ENCODE measurements at places on chromosomes 7 and 10. TPM values are rescaled to one million over a fixed set of nuclear protein-coding genes. Genes with fewer than 3 reads are reported as not detected.

GRCh38 chr10:34098821-34099567, 716.1 kb downstream of the PARD3 start:
- no peak for DNase-seq

GRCh38 chr10:59628456-59628855, 81.2 kb downstream of the SLC16A9 start:
- no peak for DNase-seq

DNA sequence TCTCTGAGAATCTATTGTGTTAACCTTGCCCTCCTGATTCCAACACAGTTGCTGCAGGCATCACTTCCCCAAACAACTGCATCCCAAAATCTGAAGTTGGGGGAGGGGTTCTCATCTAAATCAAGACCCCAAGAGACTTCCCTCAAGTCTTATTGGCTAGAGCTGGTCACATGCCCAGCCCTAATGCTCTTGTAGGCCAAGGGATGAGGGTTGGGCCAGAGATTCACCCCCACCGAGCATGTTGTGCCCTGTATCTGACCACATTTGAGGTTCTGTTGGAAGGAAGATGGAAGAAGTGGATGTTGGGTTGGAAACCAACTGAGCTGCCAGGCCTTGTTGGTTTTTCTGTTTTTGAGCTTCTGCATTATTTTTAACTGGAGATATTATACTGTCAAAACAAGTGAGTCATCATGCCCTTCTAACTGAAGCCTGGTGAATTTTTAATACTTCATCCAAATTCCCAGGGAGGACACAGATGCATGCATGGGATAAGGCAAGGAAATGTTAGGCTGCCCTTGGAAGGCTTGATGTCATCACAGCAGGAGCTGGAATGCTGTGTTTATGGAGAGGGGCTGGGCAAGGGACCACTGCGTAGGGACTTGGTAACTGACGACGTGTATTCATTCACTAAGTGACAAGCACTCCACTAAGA, 68.6 kb upstream of the CACUL1 start:
- DNase-seq, result no peak

DNA sequence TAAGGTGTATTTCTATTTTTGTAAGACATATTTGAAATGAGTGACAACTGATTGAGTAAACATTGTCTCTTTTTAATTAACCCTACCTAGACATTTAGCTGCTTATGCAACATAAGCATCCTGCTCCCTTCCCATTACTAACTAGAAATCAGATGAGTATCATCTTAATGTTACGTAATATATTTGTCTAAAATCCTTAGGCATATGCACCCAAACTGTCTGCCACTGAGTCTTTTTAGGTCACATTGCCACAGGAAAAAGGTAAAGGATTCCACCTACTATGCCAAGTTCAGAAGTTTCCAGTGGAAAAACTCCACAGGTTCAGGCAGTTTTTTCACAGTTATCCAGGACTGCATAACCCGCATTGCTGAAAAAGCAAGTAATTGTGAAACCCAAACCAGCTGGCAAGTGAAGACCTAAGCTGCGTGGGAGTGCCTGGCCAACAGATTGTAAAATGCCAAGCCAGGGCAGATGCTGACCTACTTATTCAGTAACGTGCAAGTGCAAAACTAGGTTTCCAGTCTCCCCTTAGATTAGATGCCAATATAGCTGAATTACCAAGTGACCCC, 983.7 kb downstream of the GATA3 start:
- no peak for DNase-seq

DNA sequence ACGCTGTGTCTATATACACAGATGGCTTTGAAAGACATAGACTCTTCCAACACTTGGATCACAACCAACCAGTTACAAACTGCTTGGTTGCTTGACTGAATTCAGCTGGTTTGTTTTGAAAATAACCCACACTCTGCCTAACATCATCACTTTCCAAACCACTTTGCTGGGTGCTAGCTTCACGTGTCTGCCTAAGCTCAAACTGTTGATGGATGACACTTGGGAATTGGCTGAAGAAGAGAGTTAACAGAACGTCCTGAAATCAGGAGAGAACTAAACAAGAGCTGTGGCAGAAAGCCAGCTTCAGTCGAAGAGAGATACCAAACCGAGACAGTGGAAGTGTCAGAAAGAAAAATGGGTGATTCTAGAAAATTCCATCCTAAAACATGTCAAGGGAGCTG, 420.8 kb upstream of the AUTS2 start:
- no peak for DNase-seq

Gene EPHB6
- total RNA-seq, result 12.3 TPM

DNA sequence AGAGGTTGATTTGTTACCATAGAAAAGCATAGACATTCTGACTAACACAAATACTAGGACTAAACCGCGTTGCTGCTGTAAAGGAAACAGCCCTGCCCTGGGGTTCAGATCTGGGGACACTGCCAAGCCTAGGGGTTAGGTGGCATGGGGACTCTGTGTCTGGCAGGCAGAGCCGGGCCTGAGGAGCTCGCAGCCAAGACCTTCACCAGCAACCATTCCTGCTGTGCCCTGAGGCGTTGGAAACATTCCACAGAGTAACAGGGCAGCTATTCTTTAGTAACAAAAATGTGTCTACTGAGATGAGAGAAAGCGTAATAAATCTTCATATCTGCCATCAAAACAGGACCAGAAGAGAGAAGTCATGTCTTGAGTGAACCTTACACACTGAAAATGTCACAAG, 280.5 kb downstream of the POM121L12 start:
- DNase-seq, result no peak

GRCh38 chr7:112743811-112744210, 46.4 kb downstream of the TMEM168 start:
- no peak for DNase-seq

DNA sequence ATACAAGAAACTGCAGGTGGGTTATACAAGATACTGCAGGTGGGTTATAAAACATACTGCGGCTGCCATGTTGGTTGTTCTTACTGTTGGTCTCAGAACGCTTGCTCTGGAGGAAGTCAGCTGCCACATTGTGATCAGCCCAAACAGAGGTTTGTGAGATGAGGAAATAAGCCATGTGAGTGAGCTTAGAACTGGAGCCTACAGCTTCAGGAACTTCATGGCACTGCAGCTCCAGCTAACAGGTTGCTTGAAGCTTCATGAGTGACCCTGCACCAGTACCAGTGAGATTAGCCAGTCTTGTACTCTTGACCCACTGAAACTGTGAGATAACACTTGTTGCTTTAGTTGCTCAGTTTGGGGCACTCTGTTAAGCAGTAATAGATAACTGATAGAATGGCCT, 74.5 kb upstream of the PRKCQ start:
- no peak for DNase-seq

DNA sequence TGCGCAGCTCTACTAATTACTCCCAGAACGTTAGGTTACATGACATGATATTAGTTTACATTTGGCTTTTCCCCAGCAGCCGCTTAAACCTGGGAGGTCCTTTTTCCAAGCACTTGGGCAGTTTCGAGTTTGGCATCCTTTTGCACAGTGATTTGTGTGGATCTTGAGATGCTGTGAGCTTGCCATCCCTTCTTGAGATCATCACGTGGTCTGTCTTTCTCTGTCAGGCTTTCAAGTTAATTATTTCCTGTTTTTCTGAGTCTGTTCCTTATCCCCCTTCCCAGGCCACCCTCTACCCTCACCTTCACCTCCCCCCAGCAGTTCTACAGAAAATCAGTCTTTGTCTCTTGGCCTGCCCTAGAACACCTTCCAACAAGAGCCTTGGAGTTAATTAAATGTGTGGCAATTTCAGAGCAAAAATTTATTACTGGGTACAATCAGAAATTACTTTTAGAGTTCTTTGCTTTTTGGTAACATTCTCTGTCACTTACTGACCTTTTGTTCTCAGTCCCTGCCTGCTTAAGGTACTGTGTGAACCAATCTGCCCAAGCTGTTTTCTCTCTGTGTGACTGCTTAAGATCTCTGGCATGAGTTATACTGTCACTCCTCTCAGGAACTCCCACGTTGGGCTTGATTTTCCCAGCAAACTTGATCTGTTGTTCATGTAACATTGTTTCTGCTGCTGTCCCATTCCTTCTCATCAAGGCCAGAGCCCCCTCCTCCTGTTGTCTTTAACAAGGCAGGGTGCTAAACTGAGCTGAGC, 3.1 kb upstream of the SLF2 start:
- DNase-seq, result no peak

DNA sequence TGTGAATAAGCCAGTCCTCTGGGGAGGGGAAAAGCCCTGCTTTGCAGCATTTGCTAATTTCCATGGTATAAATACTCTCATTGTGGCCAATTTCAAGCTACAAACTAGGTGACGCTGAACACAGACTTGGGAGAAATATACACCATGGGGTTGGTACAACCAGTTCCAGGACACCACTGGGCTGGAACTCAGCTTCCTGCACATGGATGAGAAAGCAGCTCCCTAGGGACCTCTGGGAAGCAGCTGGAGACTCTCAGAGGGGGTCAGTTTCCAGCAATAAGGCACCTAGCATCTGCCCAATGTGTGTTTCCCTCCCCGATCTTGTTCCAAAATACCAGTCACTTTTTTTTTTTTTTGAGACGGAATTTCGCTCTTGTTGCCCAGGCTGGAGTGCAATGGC, 56.8 kb upstream of the WDR11 start:
- no peak for DNase-seq

Gene STEAP1
- total RNA-seq, result 3.3 TPM

DNA sequence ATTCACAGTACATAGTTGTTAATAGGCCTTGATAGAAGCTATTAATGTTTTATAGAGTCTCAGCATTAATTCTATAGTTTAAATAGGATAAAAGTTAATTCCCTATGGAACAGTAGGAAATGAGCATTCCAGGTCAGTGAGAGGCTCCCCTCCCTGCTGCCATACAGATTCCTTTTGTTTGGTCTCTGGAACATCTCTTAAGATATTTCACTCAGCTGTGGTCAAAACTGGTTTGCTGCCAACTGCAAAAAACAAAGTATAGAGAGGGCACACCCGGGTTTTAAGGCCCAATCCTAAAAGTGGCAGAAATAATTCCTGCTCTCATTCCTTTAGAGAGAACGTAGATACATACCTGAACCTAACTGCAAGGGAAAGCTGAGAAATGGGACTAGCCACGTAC, 51.3 kb downstream of the MDFIC start:
- DNase-seq, result no peak

Gene VCL
- 64.6 TPM for total RNA-seq

DNA sequence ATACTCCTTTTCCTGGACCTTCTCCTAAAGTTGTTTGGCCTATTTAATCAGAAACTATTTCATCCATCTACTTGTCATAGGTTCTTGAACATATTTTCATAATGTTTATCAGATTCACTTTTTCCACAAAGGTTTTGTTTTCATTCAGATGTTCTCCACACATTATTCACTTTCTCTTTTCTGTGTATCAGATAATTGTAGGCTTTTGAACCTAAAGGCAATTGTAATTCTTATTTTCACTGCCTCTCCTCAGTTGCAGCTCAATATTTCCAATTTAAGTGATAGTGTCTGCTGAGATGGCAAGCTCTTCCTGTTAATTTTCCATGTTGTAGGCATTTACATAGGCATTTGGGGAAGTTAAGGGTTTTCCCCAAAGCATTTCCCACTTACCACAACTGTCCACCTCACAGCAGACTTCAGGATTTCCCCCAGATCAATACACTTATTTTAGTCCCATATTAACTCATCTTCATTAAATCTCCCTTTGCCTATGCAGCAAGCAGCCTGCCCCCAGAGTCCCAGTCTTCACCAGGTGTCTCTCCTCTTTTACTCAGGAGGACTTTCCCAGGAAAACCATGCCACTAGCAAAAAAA, 12.3 kb upstream of the IKZF1 start:
- DNase-seq, result no peak

DNA sequence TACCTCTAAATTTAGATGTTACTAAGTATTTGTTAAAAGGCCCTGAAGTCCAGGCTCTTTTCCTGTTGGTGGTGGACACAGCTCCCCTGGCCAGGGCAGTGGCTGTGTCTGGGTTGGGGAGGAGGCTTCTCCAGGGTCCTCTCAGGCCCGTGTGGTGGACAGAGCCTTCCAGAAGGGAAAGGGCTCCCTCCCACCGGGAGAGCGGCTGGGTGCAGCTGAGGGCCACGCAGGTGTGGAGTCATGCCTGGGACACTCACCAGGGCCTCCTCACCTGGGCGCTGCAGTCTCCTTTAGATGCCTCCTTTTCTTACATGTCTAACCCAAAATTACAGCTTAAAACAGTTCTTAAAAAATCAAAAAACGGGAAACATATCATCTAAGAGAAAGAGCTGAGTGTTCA, 128.2 kb upstream of the TCERG1L start:
- no peak for DNase-seq

GRCh38 chr10:79184145-79184625, 115.4 kb downstream of the ZMIZ1 start:
- no peak for DNase-seq

GRCh38 chr7:46168671-46169383, 247.8 kb upstream of the IGFBP3 start:
- no peak for DNase-seq

Gene XPNPEP1
- 78.4 TPM for total RNA-seq

- DNase-seq, result no peak
Observed at GRCh38 chr10:79355420-79356017, 8.2 kb downstream of the PPIF start.

GRCh38 chr10:98489561-98490481, 43.1 kb upstream of the HPS1 start:
- DNase-seq, result no peak

DNA sequence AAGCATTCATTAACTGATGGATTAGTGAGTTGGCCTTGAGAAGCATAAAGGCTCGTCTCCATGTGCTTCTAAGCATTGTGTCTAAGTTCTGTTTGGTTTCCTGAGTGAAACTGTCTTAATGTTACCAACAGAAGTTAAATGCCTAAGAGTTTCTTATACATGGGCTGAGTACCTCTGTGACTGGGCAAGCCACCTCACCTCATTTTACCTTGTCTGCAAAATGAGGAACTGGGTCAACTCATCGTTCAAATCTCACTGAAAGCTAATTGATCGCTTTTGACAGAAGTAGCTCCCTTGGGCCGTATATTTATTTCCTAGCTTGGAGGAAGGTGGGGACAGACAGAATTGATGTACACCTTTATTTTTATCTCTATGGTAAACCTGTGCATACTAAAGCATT, 88.9 kb downstream of the TCF7L2 start:
- DNase-seq, result no peak

Gene HTR7
- 0.09 TPM for total RNA-seq

DNA sequence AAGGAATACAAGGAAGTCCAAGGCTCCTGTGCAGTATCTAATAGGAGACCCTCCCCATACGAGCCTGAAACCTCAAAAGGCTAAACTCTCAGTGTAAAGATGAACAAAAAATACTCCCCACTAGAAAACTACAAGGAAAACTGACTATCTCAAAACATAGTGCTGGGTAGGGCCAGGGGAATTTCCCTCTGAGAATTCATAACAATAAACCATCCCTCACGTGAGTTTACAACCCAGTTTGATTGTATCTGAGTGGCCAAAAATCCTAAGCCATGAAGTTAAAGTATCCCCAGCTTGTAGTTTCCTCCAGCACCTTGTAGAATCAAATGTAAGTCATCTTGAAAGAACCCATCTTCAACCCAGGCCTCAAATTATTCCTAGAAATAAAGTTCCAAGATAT, 293.4 kb downstream of the CELF2 start:
- no peak for DNase-seq

Gene GRM3
- 3.4 TPM for total RNA-seq

Gene SUV39H2
- 90.5 TPM for total RNA-seq

Gene PAX4
- not detected for total RNA-seq

All from neural crest cell (in vitro differentiated cells).